ENCODE measurements at places on chromosomes 3 and 15. TPM values are rescaled to one million over a fixed set of nuclear protein-coding genes. Genes with fewer than 3 reads are reported as not detected.

Gene KLF15
- 0.29 TPM for total RNA-seq

Gene CORO2B
- 6.2 TPM for total RNA-seq

Gene GOLGA8S
- total RNA-seq: 0.14 TPM

Gene MAGEL2
- 8.6 TPM for total RNA-seq

Gene ZPLD1
- total RNA-seq: 0.60 TPM

Gene RBP2
- not detected for total RNA-seq

Gene RETNLB
- total RNA-seq: not detected

GRCh38 chr3:25665315-25666280, 891 bp upstream of the TOP2B start:
- H3K27ac ChIP-seq: peak overlapping the region; percentile 94
- no peaks in the 10 kb centered on the region for H3K27me3 ChIP-seq
- H3K36me3 ChIP-seq: no peaks in the 10 kb centered on the region

DNA sequence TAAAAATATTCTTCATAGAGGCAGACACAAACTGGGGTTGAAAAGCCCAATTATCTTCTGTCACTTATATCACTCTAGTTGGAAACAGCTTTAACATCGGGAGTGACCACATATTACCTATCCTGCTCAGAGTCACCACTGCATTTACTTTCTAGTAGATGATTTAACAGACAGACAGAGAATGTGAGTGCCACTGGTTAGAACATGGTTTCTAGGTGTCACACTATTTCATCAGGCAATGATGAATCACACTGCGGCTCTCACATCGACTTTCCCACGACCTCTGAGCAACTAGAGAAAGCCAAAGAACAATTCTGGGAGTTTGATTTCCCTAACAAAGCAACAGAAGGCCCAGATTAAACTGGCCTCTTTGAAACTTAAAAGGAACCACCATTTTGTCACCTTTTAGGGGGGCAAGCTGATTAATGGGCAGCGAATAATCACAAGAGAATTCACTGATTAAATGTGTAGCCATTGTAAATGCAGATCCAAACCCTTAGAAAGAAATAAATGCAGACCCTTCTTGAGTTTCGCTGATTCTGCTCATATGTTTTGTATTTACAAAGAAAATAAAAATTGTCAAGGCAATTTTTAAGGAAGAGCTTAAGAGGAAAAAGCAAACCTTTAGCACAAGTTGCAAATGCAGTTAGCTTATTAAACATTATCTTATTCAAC, 112.6 kb upstream of the KBTBD8 start:
- no peaks in the 10 kb centered on the region for H3K36me3 ChIP-seq
- H3K27me3 ChIP-seq: no peaks in the 10 kb centered on the region
- H3K4me1 ChIP-seq: no peaks in the 10 kb centered on the region
- DNase-seq: peak; percentile 20

DNA sequence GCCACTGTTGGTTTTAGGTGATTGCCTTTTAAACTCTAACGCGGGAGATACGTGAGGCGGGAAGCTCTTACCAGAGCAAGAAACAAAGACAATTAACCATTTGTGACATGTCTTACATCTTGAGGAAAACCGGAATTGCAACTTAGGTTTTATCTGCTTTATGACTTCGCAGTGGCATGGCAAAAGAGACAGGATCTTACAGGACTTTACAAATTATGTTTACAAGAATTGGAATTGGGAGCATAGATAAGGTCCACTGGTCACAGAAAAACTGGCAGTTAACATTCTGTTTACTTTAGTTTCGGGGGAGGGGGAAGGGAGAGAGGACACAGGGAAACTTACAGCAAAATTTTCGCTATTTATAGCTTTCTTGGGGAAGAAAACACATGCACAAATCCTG, 1119.6 kb downstream of the ZPLD1 start:
- no peak overlapping the region for H3K4me3 ChIP-seq
- no peaks in the 10 kb centered on the region for H3K27me3 ChIP-seq
- DNase-seq: no peak
- no peaks in the 10 kb centered on the region for H3K4me1 ChIP-seq

DNA sequence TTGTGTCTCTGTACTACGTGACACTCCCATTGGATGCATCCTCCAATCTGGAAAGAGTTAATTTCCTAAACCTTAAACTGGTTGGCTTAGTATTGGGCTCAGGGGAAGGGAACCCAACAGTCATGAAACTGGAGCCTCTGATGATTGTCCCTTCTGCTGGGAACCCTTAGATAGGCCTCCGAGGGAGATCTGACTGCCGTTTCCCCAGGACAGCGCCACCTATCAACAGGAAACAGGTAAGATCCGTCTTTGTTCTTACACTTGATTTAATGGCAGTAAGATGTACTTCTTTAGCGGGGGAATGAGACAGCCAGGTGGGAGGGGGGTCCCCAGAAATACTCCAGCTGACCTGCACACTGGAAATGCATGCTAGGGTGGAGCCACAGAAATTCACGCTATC, 1749.6 kb downstream of the SI start:
- no peak overlapping the region for H3K4me3 ChIP-seq
- no peak for DNase-seq
- no peaks in the 10 kb centered on the region for H3K4me1 ChIP-seq

DNA sequence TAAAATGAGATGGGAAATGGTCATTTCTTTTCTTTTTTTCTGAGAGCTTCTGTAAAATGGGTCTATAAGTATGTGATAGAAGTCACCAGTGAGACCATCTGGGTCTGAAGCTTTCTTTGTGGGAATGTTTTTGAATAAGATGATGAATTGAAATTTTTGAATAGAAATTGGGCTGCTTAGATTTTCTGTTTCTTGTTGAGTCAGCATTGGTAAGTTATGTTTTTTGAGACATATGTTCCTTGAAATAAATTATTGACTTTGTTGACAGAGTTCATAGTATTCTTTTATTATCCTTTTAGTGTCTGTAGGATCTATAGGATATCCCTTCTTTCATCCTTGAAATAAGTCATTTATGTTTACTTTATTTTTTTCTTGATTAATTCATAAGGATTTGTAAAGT, 208.1 kb downstream of the OPA1 start:
- no peaks in the 10 kb centered on the region for H3K36me3 ChIP-seq
- DNase-seq: no peak
- peaks cover 28% of the 10 kb centered on the region for H3K27me3 ChIP-seq
- no peak overlapping the region for H3K4me3 ChIP-seq
- no peak overlapping the region for H3K27ac ChIP-seq

GRCh38 chr3:167626490-167626889, 27.3 kb downstream of the WDR49 start:
- H3K27me3 ChIP-seq: no peaks in the 10 kb centered on the region
- no peak for DNase-seq
- H3K27ac ChIP-seq: no peak overlapping the region

DNA sequence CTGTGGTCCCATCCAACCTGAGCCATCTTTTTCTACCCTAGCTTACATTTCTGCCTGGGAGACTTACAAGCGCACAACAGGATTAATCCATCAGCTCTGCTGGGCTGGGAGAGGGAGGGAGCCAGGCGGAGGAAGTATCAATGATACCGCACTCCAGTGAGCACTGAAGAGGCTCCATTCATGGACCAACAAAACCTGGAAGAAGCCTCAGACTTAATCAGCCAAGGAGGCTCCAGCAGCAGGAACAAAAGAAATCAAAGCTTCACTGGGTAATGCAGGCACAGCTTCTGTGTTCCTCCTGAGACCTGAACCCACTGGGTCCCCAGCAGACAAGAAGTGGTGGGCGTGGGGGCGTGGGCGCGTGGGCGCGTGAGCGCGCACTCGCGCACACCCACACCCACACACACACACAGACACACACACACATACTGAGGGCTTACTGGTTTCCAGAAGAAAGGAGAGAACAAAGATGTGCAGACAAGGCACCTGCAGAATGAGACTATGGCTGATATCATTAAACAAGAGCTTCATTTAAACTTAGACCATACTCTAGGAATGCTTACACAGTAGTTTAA, 87.0 kb upstream of the BOC start:
- H3K27ac ChIP-seq: no peak overlapping the region
- H3K4me1 ChIP-seq: no peaks in the 10 kb centered on the region
- H3K27me3 ChIP-seq: no peaks in the 10 kb centered on the region
- H3K4me3 ChIP-seq: no peak overlapping the region

DNA sequence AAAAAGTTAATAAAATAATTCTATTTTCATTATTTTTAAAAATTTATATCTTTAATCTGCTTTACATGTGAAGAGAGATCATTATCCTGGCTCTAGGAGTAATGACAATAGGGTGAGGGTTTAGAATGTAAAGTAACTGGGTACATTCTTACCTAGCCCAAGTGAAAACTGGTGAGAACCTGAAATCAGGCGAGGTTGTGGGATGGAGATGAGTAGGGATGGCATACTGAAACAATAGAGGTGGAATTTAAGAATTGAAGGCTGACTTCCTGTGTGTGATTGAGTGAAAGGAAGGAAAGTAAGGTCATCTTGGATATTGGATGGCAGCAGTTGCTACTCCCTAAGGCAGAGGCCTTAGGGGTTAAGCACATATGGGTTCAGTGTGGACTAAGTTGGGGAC, 82.7 kb downstream of the MYRIP start:
- H3K4me3 ChIP-seq: no peak overlapping the region
- no peak overlapping the region for H3K27ac ChIP-seq
- no peak for DNase-seq

DNA sequence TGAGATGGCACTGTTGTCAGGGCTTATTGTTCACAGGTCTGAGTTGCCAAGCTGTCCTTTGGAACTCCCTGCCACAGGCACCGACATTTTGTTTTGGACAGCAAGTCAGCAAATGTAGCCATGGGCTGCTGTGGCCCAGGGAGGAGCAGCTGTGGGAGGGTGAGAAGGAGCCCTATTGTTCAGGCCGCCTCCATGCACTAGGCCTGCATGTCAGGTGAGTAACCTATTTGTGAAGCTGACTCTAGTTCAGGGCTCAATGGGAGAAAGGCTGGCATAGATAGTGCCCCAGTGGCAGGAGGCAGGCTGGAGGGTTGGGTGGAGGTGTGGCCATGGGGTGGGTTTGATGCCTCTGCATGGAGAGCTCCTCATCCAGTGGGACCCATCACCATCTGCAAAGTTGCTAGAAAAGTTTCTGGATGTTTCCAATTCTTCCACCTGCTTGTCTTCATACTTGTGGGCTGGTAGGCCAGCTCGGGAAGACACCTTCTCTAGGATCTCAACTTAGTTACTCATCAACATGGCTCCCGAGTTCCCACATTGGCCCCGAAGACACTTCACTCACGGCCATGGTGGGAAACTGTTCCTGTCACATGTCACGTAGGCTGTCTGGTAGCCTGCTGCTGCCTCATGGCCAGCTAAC, 19.5 kb downstream of the AMOTL2 start:
- H3K27me3 ChIP-seq: no peaks in the 10 kb centered on the region
- H3K27ac ChIP-seq: peak overlapping the region; percentile 28
- H3K4me1 ChIP-seq: peaks cover 42% of the 10 kb centered on the region
- DNase-seq: no peak
- no peak overlapping the region for H3K4me3 ChIP-seq

DNA sequence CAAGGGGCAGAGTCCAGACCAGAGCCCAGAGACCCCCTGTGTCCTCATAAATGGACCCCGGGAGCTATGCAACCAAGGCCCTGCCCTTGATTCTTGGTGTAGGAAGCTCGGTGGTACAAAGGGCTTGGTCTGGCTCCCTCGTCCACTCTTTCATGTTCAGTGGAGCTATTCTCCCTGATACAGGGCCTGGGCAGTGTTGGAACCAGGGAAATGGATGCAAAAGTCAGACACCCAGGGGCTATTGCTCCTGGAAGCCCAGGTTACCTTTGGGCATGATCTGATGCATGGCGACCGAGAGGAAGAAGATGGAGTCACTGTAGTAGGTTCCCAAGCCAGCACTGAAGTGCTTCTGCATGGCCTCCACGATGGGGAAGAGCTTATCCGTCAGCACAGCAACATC, 44.5 kb downstream of the XXYLT1 start:
- no peak overlapping the region for H3K4me3 ChIP-seq
- no peaks in the 10 kb centered on the region for H3K4me1 ChIP-seq
- H3K27ac ChIP-seq: no peak overlapping the region
- H3K27me3 ChIP-seq: no peaks in the 10 kb centered on the region
- no peak for DNase-seq

GRCh38 chr15:90586948-90587347, 57.2 kb downstream of the CRTC3 start:
- H3K27me3 ChIP-seq: no peaks in the 10 kb centered on the region
- H3K27ac ChIP-seq: no peak overlapping the region
- DNase-seq: no peak
- no peaks in the 10 kb centered on the region for H3K4me1 ChIP-seq
- no peak overlapping the region for H3K4me3 ChIP-seq
- H3K36me3 ChIP-seq: no peaks in the 10 kb centered on the region

- DNase-seq: no peak
- H3K27ac ChIP-seq: no peak overlapping the region
- H3K27me3 ChIP-seq: no peaks in the 10 kb centered on the region
- H3K4me3 ChIP-seq: no peak overlapping the region
- H3K4me1 ChIP-seq: no peaks in the 10 kb centered on the region
Measured at GRCh38 chr3:95731753-95732152, 1082.6 kb upstream of the EPHA6 start.

- H3K4me3 ChIP-seq: no peak overlapping the region
- H3K27me3 ChIP-seq: no peaks in the 10 kb centered on the region
- peak overlapping the region; percentile 41 for H3K27ac ChIP-seq
- H3K36me3 ChIP-seq: no peaks in the 10 kb centered on the region
- DNase-seq: peak; percentile 98
Measured at GRCh38 chr3:177776661-177777101, 579.4 kb upstream of the TBL1XR1 start.

GRCh38 chr15:75114327-75114726, 87.4 kb upstream of the C15orf39 start:
- H3K4me1 ChIP-seq: peaks cover 2% of the 10 kb centered on the region
- no peak for DNase-seq
- no peak overlapping the region for H3K4me3 ChIP-seq
- H3K27ac ChIP-seq: no peak overlapping the region

DNA sequence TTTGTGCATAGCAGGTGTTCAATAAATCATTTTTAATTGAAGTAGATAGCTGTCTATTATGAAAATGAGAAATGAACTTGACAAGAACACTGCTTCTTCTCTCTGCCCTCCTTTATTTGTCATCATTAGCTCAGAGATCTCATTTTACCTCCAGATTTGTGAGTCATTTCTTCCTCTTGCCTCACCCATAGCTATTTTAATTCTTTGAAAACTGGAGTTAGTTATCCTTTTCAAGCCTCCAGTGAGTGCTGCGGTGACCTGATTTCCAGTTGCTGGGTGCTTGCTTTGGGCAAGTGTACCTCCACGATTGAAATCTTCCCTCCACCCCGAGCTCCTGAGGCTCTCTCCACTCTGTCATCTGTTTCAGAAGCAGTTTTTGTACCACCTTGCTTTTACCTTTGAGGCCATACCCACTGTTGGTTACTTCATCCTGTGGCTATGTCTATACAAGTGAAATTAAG, 114.6 kb downstream of the NFKBIZ start:
- H3K27me3 ChIP-seq: no peaks in the 10 kb centered on the region
- peak; percentile 78 for DNase-seq
- H3K36me3 ChIP-seq: no peaks in the 10 kb centered on the region
- H3K27ac ChIP-seq: no peak overlapping the region
- peaks cover 8% of the 10 kb centered on the region for H3K4me1 ChIP-seq

DNA sequence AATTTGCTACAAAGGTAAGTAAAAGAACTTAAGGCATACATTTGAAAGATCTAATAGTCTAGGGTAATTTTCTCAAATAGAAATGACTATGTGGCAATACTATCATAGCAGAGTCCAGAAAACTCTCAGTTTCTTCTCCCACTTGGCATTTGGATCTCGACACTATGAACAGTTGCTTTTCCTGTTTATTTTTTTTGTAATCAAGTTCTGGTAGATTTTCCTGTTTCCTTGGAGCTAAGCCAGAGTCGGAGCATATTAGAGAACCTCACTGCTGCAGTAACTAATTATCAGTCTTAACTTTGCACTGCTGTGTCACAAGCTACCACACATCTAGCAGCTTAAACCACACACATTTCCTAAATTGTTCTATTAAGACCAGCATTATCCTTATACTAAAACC, 44.9 kb upstream of the ZNF385D start:
- H3K27ac ChIP-seq: no peak overlapping the region
- H3K36me3 ChIP-seq: no peaks in the 10 kb centered on the region
- H3K4me1 ChIP-seq: no peaks in the 10 kb centered on the region
- no peak overlapping the region for H3K4me3 ChIP-seq
- DNase-seq: no peak

All from astrocyte (in vitro differentiated cells and primary cell).